Fibroblast of lung (primary cell): ENCODE measurements at places on chromosomes 12 and 14.

GRCh38 chr14:72731252-72732020 is 162.5 kb downstream of the DPF3 start:
- no peak for DNase-seq

GRCh38 chr14:63483315-63483714 is 59.9 kb downstream of the PPP2R5E start:
- no peak for DNase-seq

DNA sequence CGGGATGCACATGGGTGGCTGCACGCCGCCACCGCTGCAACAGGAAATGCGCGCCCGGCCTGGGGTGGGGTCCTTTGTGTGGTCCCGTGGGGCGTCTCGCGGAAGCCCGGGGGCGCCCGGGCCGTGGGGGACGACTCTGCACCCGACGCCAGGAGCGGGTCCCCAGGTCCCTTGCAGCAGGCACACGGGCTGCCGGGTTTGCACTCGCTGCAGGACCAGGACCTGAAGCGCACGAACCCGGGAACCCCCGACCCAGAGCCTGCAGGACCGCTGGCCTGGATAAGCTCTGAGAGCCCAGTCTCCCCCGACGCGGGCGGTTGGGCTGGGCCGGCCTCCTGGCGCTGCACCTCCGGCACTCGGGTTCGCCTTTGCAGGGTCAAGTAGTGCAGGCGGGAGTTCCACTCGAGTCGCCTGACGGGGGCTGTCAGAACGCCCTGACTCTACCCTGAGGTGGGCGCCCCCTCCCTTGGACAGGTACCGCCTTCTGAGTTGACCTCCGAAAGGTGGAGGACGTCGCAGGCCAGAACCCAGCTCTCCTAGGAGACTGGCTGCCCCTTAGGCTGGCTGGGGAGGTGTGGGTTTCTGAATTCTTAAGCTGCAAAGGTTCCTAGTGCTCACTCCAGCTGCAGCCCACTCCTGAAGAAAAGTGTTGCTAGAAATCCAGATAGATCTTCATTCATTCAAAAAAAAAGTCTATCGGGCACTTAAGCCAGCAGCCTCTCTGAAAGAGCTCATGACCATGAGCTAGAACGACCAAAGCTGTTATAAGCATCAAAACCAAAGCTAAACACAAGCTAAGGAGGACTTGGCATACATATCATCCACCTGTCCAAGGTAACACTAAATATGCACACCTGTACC is 68.0 kb downstream of the RNF34 start:
- DNase-seq: peak; percentile 22

DNA sequence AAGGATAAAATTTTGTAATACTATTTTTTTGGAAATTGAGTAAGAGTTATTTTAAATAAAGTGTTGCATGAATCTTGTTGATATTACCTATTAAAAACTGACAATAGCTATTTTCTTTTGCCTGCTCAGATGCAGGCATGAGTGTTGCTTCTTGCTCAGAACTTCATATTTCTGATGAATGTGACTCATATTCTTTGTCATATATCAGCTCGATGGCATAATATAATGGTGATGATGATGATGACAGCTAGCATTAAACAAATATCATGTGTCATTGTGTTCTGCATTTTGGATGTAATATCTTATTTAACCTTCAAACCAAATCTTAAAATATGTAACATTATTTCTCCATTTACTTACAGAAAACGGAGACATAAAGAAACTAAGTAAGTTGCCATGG is 605.5 kb upstream of the FOXG1 start:
- no peak for DNase-seq

DNA sequence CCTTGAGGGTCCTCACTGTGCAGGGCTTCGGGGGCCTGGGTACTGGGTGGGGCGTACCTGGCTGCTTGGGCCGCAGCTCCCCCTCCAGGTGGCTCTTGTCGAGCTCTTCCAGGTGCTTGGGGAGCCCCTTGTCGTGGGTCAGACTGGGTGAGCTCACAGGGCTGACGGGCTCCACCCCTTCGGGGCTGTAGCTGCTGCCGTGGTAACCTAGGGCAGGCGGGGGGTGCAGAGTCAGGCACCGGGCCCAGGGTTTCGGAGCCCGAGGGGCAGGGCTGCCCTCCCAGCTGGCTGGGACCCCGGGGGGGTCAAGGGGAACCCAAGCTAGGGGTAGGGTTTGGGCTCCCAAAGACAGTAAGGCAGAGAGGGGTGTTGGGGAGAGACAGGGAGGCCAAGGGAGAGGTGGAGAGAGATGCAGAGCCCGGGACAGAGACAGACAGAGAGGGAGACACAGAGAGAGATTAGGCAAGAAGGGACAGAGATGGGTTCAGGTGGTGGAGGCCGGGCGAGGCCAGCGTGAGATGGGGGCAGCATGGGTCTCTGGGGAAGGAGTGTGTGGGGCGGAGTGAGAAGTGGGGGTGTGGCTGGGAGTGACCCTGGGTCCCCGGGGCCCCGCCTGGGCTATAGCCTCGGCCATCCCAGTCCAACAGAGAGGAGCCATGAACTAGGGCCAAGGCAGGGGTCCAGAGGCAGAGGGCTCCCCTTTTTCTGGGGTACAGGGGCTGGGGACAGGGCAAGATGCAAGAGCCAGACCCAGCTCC is 40.7 kb downstream of the RFLNA start:
- no peak for DNase-seq

DNA sequence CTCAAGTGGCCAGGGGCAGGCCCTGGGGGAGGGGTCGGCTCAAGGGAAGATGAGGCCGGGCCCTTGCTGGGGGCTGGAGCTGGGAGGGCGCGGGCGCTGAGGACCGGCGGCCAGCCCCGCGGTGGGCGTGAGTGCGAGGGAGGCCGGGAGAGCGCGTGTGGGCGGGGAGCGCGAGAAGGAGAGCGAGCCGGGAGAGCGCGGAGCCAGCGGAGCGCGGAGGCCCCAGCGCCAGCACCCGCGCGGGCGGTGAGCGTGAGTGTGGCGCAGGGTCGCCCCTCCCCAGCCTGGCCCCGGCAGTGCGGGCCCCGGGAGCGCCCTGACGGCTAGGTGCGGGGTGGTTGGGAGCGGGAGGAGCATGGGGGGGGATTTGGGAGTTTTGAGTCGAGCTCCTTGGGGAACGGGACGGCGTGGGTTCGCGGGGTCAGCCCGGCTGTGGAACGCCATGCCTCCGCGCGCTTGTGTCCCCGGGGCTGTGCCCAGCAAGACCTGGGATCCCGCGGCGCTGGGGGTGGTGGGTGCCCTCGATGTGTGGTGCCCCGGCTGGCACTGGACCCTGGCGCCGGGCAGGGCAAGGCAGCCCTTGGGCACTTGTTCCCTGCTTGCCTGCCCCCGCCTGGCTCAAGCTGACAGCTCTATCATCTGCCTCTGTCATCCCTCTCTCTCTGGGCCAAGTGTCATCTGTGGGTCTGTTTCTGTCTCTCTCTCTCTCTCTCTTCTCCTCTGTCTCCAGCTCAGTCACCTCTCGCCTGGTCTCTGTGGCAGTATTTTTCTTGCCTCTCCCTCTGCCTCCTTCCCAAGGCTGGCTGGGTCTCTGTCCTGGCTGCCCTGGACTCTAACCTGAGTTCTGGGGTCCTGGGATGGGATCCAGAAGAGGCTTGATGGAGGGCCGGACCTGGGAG is at the start of gene LBHD2:
Gene LBHD2 (plus strand): TSS at position 190 of the 899 bp plus-strand sequence. CDS start 1,803 bp downstream, outside the sequence.
- DNase-seq: no peak

- no peak for DNase-seq
These were observed 1435.9 kb upstream of the TMEM132C start for GRCh38 chr12:126830778-126831680.

GRCh38 chr14:34678306-34678705 is 36.1 kb downstream of the CFL2 start:
- DNase-seq: no peak

- DNase-seq: peak; percentile 48
These were observed 4.6 kb downstream of the SSH1 start for GRCh38 chr12:108852674-108853309.

DNA sequence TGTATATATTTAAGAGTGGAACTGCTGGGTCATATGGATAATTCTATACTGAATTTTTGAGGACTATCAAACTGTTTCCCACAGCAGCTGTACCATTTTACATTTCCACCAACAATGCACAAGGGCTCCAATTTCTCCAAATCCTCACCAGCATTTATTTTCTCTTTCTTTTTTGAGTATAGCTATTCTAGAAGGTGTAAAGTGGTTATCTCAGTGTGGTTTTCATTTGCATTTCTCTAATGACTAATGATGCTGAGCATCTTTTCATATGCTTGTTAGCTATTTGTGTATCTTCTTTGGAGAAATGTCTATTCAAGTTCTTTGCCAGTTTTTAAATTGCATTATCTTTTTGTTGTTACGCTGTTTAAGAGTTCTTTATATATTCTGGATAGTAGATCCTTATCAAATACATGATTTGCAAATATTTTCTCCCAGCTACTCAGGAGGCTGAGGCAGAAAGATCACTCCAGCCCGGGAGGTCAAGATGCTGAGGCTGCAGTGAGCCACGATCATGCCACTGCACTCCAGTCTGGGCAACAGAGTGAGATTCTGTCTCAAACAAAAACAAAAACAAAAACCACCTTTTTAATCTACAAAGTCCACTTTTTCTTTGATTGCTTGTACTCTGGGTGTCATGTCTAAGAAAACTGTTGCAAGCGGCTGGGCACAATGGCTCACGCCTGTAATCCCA is 32.8 kb downstream of the GTF2A1 start:
- no peak for DNase-seq

GRCh38 chr14:60756847-60757246 is 22.3 kb downstream of the MNAT1 start:
- DNase-seq: no peak

- no peak for DNase-seq
These were observed 83.2 kb downstream of the ITPR2 start for GRCh38 chr12:26749781-26750180.

DNA sequence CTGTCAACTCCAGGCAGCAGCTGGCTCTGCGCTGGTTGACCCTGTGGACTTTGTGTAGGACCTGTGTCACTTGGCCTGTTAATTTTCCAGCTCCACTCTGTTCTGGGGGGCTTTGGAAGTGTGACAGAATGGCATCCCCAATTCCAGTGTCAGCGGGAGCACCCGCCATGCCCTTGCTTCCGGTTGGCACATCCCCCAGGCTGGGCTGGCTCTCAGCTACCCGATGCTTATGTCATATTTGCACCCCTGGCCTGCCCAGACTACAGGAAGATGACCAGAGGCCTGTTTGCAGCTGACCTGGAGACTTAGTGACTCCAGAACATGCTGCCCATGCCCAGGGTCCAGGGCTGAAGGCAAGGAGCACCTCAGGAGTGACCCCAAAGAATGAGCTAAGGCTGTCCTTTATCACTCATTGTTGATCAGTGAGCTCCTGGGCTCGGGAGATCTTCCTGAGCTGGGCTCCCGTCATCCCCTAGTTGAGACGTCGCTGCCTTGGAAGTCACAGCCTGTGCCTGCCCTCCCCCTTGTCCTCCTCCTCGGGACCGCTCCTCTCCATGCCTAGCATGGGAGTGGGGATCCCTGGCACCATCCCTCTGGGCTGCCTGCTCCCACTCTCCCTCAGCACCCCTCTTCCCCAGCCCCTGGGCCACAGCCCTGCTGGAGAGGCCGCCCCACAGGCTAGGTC is 163.4 kb upstream of the RTL1 start:
- no peak for DNase-seq

GRCh38 chr12:5178571-5178970 is 134.9 kb downstream of the KCNA5 start:
- DNase-seq: no peak

DNA sequence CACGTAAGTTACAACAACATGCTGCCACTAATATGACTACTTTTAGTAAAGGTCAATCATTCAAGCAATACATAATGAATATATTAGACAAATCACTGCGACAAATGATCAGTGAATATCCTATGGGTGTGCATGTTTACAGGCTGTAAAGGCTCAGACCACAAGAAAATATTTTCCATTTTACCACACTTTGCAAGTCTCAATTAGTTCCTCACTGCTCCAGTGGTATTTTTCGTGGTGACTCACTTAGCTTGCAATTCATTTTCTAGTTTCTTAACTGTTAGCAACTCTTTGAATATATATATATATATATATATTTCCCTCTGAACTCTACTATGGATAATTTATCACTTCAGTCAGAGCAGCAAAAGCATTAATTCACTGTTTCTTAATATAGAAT is 96.9 kb downstream of the EML5 start:
- peak; percentile 60 for DNase-seq

- DNase-seq: peak; percentile 29
These were observed 388.3 kb upstream of the GARIN6 start for GRCh38 chr12:99259040-99259934.

GRCh38 chr12:116628989-116629388 is 69.8 kb downstream of the MAP1LC3B2 start:
- DNase-seq: no peak

GRCh38 chr14:68271913-68272391 is 452.4 kb downstream of the RAD51B start:
- no peak for DNase-seq

DNA sequence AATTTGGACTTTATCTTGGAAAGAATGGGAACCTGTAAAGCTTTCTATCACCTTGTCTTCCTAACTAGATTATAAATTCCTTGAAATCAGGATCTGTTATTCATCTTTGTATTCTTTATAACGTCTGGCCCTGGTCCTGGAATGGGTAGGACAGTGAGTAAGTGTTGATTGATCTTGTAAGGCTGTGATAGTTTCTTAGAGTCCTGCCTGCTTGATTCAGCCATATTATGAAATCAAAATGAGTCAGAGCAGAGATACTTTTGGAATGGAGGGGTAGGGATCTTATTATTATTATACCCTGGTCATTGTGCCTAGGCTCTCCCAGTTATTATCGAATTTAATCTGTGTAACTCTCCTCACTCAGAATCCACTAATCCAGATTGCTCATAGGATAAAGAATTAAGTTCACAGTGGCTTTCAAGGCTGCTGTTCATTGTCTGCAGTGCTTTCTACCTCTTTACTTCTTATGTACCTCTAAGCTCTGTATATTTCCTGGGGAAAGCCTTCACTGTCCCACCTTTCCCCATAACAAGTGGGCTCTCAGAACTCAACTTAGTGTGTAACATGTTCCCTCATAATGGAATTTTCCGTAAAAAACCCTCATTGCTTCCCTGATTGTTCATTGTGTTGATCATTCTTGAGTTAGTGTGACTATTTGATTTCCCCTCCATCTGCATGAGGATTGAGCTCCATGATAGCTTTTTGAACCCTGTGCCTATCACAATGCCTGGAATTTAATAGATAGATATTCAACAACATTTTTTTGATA is 93.3 kb downstream of the DAAM1 start:
- peak; percentile 76 for DNase-seq

- DNase-seq: no peak
These were observed 15.8 kb downstream of the C12orf43 start for GRCh38 chr12:121000530-121000929.

DNA sequence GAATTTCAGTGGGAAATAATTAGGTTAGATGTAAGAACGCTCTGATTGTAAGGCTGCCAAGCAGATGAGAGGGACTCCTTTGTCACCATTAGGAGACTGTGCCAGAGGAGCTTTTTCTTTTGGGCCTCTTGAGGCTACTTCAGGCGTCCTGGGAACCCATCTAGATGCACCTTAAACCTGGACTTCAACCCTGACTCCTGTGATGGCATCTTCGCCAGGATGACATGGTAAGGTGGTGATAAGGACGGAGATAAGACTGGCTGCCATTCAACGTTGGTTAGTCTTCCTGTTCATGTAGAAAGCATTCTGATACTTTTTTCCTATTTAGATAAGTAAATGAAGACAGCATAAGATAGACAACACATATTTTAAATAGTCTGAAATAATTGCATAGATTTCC is 36.3 kb downstream of the STK38L start:
- no peak for DNase-seq
